Suprapubic skin (tissue), 4 donors: ENCODE measurements at places on chromosomes 3 and 15.

GRCh38 chr15:89171136-89172072 lies 50.0 kb downstream of the RLBP1 start:
- no peak for DNase-seq

- DNase-seq: no peak
Measured at GRCh38 chr3:189652042-189652441, 20.9 kb downstream of the TP63 start.

- DNase-seq: no peak
Measured at GRCh38 chr3:142987080-142987700, 14.2 kb upstream of the U2SURP start.

GRCh38 chr3:87780811-87781210 lies 278.0 kb downstream of the CGGBP1 start:
- no peak for DNase-seq

DNA sequence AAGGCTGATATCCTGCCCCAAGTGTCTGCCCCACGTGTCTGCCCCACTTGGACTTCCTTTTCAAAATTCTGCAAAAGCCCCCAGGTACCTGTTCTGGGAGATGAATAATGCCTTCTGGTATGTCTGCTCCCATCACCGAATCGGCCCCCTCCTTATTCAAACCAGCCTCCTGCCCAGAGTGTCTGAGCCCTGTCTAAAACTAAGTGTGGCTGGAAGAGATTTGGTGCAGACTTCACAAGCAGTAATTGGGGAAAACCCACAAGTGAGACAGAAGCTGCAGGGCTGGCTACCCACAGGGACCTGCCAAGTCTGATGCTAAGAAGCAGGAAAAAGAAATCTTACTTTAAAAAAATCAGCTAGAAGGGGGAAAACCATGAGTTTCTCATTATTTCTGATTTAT lies 85.1 kb downstream of the DUT start:
- DNase-seq: no peak

- no peak for DNase-seq
Measured at GRCh38 chr3:23966328-23966727, 21.2 kb downstream of the NR1D2 start.

DNA sequence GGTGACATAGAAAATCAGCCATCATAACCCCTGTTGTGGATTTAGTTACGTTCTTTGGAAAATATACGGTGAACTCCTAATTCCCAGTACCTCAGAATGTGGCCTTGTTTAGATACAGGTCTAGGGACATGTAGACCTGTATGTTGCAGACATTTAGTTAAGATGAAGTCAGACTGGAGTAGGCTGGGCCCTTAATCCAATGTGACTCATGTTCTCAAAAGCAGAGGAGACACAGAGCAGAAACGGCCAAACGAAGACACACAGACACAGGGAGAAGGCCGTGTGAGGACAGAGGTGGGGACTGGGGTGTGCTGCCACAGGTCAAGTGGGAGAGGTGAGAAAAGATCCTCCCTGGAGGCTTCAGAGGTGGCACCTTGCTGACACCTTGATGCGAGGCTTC lies 119.0 kb upstream of the PROK2 start:
- no peak for DNase-seq

- DNase-seq: no peak
Measured at GRCh38 chr3:126258670-126259069, 78.3 kb upstream of the ALDH1L1 start.

DNA sequence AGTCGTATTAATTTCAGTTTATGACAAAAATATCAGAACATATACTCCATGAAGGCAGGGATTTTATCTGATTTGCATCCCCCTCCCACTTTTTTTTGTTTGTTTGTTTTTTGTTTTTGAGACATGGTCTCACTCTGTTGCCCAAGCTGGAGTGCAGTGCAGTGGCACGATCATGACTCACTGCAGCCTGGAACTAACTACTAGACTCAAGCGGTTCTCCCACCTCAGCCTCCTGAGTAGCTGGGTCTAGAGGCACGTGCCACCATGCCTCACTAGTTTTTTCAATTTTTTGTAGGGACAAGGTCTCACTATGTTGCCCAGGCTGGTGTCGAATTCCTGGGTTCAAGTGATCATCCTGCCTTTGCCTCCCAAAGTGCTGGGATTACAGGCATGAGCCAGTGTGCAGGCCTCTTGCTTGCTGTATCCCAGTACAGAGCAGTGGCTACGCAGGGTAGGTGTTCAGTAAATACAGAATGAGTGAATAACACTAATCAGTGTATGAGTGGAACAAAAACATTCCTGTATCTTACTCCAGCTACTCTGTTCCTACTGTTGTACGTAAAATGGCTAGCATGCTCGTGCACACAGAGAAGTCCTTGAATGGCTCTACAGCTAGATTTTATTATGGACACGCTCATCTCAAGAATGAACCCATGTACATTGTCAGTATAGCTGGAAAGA lies 272.4 kb downstream of the FOXP1 start:
- DNase-seq: no peak

GRCh38 chr3:138947495-138948121 lies 591 bp downstream of the FOXL2NB start:
- no peak for DNase-seq

DNA sequence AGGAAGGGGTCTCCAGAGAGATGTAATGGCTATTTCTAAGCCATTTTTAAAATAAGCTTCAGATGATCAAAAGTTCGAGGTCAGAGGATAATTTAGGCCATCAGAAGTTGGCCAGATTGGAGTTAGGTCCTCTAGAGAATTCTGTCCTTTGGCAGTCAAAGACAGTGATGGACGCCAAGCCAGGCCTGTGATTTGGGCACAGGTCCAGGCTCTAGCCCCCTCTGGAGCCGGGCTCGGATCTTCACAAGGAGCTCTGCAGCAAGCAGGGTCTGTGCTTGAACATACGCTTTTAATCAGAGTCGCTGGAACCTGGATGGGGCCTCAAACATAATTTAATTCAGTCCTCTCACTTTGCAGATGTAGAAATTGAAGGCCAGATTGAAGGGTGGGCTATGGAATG lies 151.4 kb upstream of the BCL6 start:
- DNase-seq: no peak

DNA sequence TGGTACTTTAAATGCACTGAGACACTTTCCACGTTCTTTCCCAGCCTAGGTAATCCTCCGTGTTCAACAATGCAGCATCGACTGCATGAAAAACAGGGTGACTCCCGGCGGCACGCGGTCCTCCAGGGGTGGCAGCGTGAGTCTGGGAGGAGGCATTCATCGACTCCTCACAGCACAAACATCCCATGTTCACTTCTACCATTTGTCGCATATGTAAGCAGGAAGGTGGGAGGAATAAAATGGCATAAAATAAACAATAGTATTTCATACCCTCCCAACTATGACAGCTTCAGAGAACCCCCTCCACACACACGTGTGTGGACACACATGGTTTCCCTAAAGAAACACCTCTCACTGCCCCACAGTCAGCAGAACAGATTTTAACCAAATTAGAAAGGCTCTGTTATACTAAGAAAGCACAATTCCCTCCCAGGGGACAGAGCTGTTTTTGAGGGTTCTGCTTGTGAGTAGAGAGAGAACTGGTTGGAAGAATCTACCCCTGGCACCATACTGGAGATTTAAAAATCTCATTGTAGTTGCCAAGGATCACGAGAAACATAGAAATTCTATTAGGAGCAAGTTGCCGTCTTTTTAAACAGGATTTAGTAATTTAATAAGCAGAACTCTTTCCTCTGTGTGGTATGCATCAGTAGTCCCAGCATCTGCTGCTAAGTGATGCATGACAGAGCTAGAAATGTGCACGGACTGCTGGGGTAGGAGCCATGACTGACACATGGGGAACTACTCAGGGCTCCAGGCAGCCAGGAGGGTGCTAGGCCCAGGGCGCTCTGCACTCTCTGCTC lies 6.0 kb downstream of the FAM43A start:
- no peak for DNase-seq

GRCh38 chr3:196590279-196590678 lies 21.8 kb downstream of the FBXO45 start:
- no peak for DNase-seq

GRCh38 chr15:41483519-41483918 lies 10.2 kb upstream of the ITPKA start:
- no peak for DNase-seq

DNA sequence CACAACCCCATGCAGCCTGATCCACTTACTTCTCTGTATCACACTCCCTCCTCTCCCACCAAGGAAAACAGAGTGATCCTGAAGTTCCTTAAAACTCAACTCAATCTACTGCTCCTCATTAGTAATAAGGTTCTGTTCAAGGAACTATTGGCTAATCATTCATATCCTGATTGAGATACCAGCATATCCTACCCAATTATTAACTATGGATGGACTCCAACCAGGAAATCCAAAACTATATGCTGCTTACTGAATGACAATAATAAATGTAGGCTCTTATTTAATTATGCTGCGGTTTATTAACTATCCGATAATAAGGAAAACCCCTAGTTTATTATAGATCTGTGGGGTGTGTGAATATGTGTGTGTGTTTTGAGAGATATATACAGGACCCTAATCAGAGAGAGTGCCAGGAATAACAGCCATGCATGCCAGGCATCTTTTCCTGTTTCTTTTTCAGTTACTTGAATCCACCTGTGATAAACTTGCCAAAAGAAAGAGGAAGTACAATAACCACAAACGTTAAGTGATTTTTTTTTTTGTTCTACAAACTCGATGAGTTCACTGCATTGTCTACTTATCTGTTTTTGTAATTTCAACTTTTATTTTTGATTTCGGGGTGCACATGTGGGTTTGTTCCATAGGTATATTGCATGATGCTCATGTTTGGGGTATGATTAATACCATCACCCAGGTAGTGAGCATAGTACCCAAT lies 1031.7 kb upstream of the CFAP20DC start:
- DNase-seq: no peak

DNA sequence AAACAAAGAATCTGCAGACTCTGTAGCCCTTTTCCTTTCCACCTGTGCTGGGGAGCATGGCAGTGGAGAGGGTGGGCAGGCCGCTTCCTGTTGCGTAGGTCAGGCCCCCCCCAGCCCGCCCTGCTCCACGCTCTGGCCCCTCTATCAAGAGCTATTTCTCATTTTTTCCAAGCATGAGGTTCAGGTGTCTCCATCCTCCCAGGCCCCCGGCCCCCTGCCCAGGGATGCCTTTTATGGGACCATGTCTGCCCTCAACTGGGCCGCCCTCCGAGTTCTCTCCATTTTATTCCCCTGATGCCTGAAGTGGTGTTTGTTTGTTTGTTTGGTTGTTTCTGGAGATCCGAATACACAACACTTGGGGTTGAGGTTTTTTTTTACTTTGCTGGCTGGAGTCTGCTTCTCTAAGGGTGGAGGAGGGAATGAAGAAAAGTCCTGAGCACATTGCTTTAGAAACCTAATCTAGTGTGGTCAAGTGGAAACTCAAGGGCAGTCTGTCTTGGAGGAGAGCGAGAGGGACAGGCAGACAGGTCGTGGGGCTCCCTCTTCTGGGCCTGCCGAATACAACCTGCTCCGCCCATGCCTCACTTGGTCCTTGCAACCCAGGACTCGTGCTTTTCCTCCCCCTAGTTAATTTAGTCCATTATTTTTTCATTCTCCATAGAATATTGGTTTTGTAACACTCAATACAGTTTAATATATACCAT lies 176.5 kb upstream of the LYSMD4 start:
- DNase-seq: no peak

GRCh38 chr3:11477407-11477911 lies 166.3 kb downstream of the VGLL4 start:
- DNase-seq: no peak

GRCh38 chr15:40150163-40150925 lies 10.5 kb upstream of the BUB1B start:
- DNase-seq: no peak

DNA sequence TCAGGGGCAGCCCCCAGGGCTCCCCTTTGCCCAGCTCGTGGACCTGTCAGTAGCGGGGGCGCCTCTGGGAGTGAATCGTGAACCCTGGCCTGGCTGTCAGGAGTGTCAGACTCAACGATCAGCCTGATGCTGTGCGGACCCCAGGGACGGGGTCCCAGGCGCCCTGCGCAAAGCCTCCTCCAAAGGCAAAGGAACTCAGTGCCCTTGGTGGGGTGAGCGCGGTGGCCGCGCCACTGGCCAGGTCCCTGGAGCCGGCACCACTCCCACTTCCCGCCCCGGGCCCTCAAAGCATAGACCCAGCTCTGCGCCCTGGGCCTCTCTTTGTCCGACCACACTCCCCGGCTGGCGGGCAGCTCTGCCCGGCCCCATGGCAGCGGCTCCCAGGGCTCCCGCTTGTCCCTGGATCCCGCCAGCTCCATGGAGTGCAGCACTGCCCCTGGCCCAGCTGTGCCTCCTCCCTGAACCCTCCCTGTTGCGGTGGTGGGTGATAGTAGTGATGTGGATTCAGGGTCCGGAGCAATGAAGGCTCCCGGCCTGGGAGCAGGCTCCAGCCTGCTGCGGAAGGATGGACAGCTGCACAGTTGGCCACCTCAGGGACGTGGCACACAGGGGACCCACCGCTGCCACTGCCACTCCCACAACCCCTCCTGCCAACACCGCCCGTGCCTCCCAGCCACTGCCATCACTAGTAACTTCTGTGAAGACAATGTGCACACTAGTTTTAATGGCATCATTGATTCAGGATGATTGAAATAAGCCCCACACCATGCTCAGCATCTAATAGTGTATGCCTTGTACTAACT lies 263.8 kb downstream of the ZBBX start:
- no peak for DNase-seq
